ENCODE measurements at places on chromosomes 16 and 17.

DNA sequence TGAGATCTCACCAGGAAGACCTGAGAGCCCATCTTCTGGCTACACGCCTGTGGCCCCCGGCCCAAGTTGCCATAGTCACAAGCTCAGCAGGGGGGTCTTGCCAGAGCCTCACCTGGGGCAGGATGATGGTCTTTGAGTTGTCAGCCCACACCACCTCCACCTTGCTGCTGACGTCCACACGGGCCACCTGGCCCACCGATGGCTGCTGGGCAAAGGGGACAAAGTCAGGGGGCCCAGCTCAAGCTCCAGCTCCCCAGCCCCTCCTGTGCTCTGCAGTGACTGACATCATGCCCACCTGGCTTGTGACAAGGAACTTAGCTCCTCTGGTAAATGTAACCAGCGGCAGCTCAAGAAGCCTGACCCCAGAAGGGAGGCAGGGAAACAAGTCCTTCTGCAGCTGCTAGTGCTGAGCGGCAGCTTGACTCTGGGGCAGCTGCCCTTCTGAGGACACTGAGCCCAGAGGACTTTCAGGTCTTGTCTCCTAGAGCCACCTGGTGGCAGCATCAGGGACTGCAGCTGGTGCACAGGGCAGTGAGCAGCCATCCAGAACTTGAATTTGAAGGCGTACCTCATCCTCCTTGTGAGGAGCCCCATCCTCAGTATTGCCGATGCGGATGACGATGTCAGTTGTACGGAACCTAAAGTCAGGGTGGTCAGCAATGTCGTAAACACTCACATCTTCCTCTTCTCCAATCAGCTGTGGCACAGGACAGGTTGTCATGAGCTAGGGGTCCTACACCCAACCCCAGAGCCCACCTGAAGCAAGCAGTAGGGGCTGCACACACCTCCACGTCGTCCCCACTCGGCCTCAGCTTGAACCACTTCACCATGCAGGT is 13.5 kb downstream of the SPHK1 start:
- DNase-seq = peak; percentile 81

- DNase-seq = peak; percentile 79
Measured at GRCh38 chr16:89093602-89094251, at the start of gene ACSF3. Gene ACSF3 (plus strand): TSS chr16:89093852. CDS start chr16:89100682, 6,830 bp downstream.

DNA sequence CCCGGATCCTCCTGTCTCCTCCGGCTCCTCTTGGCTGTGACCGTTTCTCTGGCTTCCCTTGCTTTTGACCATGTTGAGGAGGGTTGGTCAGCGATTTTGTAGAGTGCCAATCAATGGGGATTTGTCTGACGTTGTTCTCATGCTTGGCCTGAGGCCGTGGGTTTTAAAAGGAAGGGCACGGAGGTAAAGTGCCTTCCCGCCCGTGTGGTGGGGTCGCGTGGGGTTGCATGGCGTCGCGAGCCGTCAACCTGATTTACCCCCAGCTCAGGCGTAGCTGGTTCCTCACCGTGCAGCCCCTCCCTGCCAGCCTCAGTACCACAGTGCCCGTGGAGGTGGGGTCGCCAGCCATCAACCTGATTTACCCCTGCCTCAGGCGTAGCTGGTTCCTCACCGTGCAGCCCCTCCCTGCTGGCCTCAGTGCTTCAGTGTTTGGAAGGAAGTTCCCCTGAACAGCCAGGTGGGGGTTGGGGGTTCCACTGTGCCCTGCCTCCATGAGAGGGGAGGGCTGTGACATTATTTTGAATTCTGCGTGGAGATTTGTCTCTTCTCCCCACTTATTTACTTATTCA is 5.0 kb downstream of the TPSAB1 start:
- peak; percentile 57 for DNase-seq

- peak; percentile 39 for DNase-seq
Measured at GRCh38 chr17:17516941-17517720, 20.9 kb upstream of the RASD1 start.
